ENCODE measurements at places on chromosomes 3 and 15.
A peak's percentile ranks its signal among the peaks of the same experiment; 100 is the strongest.

- DNase-seq: no peak
Measured at GRCh38 chr3:169082634-169083033, 580.9 kb downstream of the MECOM start.

DNA sequence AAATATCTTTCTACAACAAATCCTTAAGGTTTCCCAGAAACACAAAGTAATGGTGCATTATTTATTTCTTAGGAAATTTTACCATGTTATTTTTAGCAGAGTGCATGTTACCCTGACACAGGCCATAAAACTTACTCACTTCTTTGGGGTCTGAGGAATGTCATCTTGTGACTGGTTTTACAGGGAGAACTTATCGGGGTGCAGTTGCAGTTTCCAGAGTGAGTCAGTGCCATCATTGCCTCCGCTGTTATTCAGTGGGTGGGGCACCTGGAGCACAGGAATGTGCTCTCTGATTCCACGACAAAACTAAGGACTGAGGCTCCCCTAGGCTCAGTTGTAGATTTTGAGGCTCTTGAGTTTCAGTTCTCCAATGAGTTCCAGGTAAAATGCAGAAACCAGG, 11.1 kb upstream of the GREM1 start:
- DNase-seq: no peak

GRCh38 chr15:98794211-98794610, 145.9 kb downstream of the IGF1R start:
- no peak for DNase-seq

DNA sequence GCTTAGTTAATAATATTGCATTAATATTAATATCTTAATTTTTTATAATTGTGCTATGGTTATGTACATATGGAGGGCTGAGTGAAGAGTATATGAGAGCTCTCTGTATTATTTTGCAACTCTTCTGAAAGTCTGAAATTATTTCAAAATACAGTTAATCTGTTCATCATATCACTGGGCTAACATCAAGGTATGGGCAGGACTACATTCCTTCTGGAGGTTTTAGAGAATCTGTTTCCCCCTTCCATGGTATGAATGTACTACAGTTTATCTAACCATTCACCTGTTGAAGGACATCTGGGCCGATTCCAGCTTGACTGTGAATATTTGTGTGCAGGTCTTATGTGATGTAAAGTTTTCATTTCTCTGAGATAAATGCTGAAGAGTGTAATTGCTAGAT, 5.1 kb downstream of the IL20RB start:
- no peak for DNase-seq

- DNase-seq: no peak
Measured at GRCh38 chr3:60839246-60839645, 412.0 kb downstream of the FHIT start.

DNA sequence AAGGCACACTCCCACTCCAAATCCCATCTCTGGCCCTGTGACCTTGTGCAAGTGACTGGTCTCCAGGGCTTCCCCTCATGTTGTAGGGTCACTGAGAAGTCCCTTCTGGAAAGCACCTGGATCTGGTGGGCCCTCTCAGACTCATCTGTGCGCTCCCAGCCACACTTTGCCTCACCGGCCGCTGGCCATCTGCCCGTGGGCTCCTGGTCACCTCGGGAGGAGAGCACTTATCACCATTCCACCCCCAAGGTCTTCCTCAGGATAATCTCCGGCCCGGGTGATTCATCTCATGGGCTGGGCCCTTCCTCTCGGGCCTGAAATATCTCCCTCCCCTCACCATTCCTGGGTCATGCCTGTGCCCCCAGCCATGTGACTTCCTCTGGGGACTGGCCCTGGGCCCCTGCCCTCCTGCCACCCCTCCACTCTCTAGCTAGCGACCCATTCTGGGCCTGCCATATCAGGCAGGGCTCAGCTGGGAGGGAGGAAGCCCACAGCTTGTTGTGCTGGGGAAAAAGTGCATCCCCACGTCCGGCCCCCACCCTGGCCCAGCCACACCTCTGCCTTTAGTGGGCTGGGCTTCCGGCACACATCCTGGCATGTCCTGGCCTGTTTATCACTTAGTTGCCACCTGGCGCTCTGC, 10.6 kb upstream of the WNT7A start:
- peak; percentile 80 for DNase-seq

Measured in CD4-positive, alpha-beta T cell treated with Interleukin-6 at 100 ng/mL for 8 hours (primary cell).